ENCODE measurements at places on chromosomes 1 and 21.

DNA sequence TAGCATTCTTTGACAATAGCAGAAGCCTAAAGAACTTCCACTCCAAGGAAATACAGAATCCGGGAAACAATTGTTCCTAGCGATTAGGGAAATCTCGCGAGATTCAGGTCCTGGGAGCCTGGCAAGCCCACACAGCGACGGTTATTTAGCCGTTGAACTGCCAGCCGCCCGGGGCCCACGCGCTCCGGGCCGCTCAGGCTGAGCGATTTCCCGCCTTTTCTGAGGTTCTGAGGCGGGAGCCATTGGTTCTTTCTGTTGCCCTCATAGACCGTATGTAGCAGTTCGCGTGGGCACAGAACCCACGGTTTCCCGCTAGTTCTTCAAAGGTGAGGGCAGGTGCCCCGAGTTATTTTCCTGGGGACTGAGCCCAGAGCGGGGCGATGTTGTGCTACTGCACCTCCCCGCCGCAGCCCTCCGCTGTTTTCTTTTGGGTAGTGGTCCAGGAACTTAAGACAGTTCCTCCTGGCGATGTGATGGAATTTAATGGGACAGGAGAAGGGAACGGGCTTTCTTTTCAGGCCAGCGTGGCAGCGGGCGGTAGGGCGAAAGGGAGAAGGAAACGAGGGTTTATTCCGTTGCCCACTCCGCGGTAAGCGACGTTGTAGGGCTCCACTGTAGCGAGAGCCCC, at the start of gene SYCP1:
SYCP1 (plus strand) TSS at position 171 of the 628 bp plus-strand sequence. CDS start 602 bp downstream, outside the sequence.
- no peak for DNase-seq

DNA sequence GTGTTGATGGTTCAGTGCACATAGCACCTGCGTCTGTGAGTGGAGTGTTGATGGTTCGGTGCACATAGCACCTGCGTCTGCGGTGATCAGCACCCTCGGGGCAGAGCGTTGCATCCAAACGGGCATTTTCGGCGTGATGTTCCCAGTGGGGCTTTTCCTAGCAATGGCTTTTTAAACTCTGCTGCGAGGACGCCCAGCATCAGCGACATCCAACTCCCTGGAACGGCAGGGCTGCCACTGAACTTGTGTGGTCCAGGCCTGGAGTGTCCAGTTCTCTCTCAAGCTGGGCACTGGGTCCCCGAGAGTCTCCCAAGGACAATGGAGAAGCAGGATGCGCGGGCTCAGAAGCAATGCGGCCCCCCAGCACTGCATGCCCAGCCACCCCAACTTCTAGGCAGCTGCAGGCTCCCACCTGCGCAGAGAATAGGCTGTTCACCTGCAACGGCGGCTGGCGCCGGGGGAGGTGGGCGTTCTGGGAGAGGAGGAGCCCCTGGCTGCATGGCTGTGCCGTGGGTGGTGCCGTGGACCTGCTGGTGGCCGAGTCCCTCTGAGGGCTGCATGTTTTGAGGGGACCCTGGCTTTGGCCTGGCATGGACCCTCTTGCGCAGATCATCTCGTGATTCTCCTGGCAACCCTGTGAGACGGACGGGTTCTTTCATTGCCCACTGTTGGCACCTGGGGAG, 10.1 kb upstream of the C1orf174 start:
- no peak for DNase-seq

- no peak for DNase-seq
Measured at GRCh38 chr1:246526915-246527314, 19.8 kb upstream of the SMYD3 start.

GRCh38 chr21:33290441-33290840, 24.3 kb downstream of the IL10RB start:
- DNase-seq: no peak

DNA sequence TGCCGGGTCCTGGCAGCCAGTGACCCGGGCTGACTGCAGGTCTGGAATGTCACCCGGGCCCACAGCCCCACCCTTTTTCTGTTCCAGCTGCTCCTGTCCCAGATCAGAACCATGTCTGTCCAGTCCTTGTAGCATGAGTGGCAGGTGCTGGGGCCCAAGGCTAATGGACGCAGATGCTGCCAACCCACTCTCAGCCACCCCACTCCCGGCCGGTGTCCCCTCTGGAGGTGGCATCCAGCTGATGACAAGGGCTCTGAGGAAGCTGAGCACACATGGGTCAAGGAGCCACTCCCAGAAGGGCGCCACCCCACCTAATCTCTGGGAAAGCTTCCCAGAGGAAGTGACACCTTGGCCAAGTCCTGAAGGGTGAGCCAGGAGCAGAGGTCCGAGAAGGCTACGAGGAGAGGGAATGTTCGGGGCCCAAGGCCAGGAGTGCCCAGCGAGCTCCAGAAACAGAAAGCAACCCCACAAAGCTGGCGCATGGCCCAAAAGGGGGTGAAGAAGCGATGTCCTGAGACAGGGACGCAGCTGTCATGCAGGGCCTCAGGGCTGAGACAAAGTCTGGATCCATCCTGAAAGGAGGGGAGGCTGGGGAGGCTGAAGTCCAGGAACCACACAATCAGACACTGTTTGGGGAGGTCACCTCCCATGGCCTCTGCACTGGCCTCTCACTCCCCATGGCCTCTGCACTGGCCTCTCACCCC, 39.5 kb downstream of the ACOT7 start:
- DNase-seq: no peak

DNA sequence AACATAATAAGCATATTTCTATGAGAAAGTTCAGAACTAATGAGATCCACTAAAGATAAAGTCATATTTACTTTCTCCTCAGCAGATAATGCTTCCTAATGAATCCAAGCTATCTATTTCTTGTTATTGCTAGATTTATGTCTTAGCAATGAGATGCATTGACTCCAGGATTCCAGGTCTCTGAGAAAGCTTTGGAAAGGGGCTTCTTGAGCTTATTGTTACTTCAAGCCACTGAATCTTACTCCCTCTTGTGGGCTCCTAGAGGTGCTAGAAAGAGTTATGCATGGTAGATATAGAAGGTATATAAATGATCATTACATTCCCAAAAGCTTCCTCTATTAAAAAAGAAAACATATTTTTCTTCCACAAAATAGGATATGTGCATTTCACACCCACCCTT, 246.4 kb upstream of the ADAMTS5 start:
- no peak for DNase-seq

DNA sequence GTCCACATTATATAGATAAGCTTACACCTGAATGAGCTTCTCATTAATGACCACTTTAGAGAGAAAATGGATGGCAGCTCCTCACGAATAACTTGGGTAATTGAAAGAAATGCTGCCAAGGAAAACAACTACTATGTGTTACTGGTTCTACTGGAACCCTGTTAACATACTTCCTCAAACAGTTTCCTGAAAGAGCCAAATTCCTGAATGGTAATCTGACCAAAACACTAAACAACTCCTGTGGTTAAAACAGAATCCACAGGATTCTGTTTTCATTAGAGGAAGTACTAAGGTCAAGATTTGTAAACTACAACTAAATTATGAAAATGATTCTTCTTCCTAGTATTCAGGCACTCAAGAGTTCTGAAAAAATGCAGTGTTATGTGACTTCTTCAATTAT, 107.2 kb downstream of the DNM3 start:
- DNase-seq: no peak

- peak; percentile 60 for DNase-seq
Measured at GRCh38 chr1:2801535-2802291, at the start of gene TTC34. Gene TTC34, minus strand, starts transcription at chr1:2801693. Its CDS starts 866 bp downstream, at chr1:2800827.

GRCh38 chr1:208040821-208041297, 129.9 kb upstream of the CD34 start:
- DNase-seq: no peak

GRCh38 chr1:12595757-12596006, 22.3 kb downstream of the DHRS3 start:
- peak; percentile 42 for DNase-seq

DNA sequence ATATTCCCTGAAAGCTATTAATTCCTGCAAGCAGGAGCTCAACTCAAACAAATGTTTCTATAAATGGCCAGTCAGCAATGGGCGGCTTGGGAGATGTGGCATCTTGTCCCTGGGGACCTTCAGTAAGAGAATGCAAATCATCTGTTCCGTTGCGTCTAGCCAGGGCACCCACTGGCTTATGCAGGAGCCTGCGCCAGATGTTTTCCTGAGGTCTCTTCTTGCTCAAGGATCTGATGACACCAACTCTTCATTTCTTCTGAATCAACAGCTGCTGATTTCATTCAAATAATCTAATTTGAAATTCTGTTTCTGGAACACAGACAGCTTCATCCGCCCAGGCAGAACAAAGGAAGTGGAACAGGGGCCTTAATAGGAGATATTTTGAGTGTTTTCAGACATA, 70.0 kb upstream of the AJAP1 start:
- no peak for DNase-seq

- peak; percentile 61 for DNase-seq
Measured at GRCh38 chr1:111219557-111220286, 7.8 kb upstream of the CHI3L2 start.

DNA sequence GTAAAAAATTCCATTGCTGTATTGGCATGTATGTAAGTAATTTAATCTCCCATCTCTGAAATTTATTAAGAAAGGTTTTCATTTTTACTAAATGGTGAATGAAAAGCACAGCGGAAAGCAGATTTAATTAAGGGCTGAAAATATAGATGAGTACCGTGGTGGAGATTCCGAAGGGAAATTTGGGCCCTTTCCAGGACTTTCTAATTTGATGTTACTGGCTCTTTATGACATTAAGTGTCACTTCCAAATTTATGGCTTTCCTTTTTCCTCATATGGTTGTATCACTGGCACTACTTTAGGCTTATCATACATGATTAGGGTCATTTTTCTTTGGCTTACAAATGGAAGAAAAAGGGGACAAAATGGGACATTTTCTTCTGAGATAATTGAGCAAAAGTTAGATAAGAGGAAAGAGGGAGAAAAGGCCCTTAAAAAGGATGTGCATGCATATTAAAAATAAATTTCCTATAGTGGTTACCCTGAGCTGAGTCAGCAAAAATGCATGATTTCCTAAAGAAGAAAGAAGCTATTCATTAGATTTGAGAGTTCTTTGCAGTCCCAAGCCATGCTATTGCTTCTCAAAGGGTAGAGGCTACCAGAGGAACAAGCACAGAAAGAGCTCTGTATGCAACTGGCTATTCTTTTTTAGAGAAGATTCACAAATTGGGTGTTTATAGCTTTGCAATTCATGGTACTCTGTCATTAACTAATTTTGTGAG, 74.9 kb upstream of the CNIH3 start:
- no peak for DNase-seq

GRCh38 chr1:45925728-45926287, 122.4 kb downstream of the MAST2 start:
- no peak for DNase-seq

DNA sequence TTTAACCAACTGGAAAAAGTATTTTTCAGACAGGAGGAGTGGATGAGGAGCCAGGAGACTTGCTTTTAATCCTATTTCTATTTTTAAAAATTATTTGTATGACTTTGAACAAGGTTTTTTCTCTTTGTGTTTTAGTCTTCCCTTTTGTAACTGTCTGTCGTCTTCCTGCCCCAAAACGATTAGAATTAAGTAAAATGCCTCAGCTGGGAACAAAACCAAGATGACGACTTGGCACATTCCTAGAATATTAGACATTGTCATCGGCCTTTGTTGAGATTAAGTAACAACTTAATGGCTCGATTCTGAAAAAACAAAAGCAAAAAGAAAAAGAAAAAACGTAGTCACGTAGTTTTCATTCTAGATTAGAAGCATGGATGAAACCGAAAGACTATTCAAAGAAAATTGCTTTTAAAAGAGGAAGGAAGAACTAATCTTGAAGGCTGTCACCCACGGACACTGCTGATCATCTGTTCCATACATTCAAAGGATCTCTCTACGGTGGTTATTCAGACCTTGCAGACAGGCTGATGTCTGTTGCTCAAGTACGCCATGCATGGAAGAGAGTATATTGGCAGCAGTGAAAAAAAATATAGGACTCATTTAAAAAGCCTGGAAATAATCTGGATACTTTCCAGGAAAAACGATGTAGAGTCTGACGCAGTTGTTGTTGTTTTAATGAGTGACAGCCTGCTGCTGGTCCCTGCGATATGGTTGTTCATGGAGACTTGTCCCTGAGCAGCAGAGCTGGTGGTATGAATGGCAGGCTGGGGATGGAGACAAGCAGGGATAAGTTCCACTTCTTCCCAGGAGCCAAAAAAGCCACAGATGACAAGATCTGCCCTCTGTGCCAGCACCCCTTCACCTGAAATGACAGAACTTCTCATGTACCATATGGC, 16.8 kb downstream of the GNG4 start:
- DNase-seq: no peak

DNA sequence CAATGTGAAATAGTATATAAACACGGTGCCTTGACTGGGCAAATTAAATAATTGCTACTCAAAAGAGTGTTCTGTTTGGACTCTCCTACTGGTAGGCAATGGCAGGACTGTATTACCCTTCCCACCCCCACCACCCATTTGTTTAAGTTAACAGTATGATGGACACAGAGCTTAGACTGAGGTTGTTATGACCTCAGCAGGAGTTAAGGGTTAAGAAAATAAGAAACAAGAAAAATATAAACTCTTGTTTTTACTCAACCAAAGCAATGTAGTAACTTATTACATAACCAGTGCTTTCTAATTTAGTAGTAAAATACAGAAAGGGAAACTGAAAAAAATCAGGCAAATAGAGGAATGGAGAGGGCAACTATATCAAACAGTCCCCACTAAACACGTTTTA, 19.9 kb upstream of the SERPINC1 start:
- DNase-seq: no peak

DNA sequence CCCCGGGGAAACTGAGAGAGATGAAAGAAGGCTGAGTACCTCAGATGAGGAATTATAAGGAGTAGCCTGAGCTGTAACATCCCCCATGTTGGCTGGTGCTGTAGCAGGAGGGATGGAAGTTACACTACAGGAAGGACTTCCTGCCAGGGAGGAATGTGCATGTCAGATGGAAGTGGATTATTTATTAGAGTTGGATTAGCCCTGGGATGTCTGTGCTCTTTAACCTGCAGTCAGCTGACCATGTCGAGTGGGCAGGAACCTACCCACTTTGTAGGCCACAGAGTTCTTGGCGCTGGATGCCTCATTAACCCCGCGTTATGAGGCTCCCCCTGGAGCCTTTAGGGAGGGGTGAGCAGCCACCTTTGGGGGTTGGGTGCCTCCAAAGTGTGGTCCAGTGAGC, 757 bp upstream of the SEMA4A start:
- peak; percentile 46 for DNase-seq

- DNase-seq: no peak
Measured at GRCh38 chr21:40278345-40278744, 411.1 kb downstream of the PCP4 start.

DNA sequence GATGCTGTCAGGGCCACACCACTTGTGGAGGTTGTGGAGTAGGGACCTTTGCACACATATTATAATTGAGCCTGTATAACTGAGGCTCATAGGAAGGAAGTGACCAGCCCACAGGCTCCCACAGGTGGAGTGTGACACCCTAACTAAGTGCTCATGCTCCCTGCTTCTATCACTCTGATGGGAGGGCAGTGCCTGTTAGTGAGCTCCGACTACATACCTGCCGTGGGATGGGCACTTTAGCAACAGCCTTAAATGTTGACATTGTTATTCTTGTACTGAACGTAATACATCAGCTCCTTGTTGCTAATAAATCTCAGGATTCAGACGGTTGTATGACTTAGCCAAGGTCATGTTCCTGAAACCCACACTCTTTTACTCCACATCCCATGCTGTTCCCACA, 58.0 kb downstream of the BEND5 start:
- DNase-seq: no peak
